Activated CD4-positive, alpha-beta T cell treated with anti-CD3 and anti-CD28 coated beads, Interleukin-2, amount 50 U/mL, for 4 hours (primary cell): ENCODE measurements at places on chromosomes 5 and 9.

DNA sequence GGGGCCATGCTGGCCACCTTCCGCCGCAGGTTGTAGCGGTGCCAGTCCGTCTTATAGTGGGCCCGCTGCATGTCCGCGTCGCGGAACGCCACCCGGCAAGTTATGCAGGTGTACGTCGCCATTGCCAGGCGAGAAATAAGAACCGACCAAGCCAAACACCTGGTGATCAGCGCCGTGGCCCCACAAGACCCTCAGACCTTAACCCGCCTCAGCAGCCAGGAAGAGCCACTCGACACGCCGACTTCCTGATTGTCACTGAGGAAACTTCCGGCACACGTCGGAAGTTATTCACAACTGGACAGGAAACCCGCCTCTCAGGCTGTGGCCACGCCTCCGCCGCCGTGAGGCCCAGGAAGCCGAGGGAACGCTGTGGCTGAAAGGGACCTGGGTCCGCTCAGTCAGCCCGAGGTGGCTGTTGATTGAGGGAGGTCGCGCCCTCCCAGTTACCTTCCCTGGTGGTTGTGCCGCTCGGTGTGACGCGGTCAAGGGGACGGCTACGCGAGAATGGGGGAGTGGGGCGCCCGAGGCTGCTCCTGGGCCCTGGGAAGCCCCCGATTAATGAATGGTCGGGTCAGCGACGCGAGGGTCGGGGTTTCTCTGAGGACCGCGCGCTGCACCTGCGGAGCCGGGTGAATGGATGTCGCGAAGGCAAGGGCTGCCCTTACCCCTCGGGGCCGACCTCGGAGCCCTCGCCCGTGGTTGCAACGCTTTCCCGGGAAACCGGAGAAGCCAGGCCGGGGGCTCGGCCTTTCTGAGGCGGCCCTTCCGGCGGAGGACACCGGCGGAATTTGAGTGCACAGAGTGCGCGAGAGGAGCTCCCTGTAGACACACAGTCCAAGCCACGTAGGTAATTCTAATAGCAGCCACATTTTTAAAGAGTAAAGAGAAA, at the start of gene ZNF622:
ZNF622 (minus strand) TSS at position 257 of the 889 bp plus-strand sequence; CDS start at position 122, 135 bp downstream.
- DNase-seq: peak; percentile 80

GRCh38 chr9:124598048-124598447, 90.8 kb upstream of the NR5A1 start:
- no peak for DNase-seq

GRCh38 chr9:38202336-38202938, 133.4 kb upstream of the SHB start:
- no peak for DNase-seq

DNA sequence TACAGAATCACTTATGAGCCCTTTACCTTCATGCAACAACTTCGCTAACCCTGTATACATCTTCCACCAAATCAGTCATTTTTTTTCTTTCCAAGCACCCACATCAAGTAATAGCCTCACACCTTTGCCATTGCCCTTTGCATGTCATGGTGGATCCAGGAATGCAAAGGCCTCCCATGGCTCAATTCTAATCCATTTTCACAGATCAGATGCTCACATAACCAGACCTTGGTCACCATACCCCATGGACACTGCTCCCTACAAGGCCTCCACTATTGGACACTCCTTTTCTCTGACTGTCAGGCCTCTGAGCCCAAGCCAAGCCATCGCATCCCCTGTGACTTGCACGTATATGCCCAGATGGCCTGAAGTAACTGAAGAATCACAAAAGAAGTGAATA, 179.5 kb downstream of the RASEF start:
- DNase-seq: no peak

DNA sequence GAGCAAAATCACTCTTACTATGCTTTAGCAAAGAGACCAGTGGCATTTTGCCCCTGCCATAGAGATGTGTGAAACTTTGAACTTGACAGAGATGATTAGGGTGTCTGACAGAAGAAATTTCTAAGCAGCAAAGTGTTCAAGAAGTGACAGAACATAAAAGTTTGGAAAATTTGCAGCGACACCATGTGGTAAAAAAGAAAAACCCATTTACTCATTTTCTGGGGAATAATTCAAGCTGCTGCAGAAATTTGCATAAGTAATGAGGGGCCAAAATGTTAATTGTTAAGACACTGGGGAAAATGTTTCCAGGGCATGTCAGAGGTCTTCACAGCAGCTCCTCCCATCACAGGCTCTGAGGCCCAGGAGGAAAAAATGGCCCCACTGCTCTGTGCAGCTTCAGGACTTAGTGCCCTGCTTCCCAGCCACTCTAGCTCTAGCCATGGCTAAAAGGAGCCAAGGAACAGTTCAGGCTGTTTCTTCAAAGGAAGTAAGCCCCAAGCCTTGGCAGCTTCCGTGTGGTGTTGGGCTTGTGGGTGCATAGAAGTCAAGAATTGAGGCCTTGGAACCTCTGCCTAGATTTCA, 6.1 kb upstream of the AP3B1 start:
- DNase-seq: no peak

DNA sequence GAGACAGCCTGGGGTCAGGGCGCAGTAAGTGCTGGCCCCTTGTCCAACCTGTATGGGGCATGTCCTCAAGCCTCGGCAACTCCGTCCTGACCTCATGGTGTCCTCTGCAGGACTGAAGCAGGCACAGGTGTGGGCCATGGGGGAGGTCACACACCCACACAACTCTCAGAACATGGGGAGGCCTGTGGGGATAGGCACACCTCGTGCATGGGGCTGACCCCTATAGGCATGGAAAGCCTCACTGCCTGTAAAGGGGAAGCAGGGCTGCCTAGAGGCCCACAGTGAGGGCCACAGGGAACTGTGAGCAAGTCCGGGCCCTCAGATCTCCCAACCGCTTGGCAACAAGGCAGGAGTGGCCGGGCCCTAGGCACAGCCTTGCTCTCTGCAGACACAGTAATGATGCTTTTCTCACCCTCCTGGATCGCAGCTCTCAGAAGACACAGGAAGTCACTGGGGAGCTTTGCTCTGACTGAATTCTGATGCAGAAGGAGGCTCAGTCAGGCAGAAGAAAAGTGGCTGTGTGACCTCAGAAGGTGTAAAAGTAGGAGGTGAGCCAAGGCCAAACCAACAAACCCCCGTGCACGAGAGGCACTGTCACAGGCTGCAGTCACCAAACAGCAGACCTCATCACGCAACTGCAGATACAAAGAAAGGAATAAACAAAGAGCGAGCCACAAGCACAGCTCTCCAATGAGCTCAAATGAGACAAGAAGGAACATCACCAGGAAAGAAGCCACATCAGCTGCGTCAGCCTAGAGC, 5.4 kb downstream of the IPPK start:
- DNase-seq: no peak

DNA sequence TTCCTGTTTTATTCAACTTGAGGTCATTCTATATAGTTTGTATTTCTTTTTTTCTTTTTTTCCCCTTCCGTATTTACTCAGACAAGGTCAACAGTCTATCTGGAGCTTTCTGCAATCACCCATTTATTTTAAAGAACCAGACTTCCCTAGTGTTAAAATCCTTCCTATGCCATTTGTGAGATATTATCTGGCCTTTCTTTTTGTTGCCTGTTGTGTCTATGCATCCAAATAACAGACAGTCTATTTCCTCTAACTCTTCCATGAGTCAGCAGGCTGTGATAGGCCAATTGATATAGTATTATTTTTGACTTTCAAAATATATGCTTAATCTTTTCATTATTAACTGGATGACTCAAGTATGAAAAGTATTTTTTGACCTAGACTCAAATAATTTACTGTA, 291.2 kb upstream of the PTPRD start:
- no peak for DNase-seq

DNA sequence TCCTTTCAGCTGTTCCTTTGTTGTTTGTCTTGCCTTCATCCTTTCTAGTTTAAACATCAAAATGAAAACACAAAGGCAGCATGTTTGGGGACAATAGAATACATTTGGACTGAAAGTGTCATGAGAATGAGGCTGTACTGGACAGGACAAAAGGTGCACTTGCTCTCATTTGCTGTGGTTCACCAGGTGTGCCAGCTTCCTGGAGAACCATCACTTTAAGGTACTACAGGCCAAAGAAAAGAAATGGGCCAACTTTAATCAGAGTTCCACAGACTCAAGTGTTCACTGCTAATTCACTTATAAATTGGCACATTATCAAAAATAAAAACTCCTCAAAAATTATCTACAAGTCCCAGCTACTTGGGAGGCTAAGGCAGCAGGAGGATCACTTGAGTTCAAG, 53.8 kb downstream of the ABHD17B start:
- DNase-seq: no peak

GRCh38 chr9:77016121-77016525, 3.3 kb upstream of the FOXB2 start:
- DNase-seq: no peak

- peak; percentile 27 for DNase-seq
These were observed 2.2 kb upstream of the GNPDA1 start for GRCh38 chr5:142014911-142015584.

GRCh38 chr9:135251996-135252760, 164.7 kb downstream of the OLFM1 start:
- no peak for DNase-seq
